Right cardiac atrium (tissue), 5 donors: ENCODE measurements at places on chromosomes 3 and 15. TPM values are rescaled to one million over a fixed set of nuclear protein-coding genes. Genes with fewer than 3 reads are reported as not detected.

Gene ATP2B2
- 0.20 TPM for total RNA-seq

DNA sequence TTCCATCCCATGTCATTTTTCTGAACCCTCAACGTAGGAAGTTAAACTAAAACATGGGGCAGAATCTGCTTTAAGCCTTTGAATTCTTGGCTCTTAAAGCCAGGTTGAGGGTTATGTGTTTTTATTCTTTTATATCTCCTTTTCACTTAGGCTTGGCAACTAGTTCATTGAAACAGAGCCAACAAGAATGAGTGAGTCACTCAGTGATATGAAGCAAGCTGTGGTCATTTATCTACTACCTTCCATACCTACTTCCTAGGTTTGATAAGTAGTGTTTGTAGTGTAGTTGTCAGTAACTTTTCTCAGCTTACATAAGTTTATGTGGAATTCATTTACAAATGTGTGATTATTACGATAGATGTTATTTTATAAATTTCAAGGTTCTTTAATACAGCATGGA is 67.4 kb downstream of the SNRPN start:
- no peak for DNase-seq

Gene SLC30A4
- 5.6 TPM for total RNA-seq

GRCh38 chr3:2268779-2269178 is 170.1 kb downstream of the CNTN4 start:
- no peak for DNase-seq

- DNase-seq = peak; percentile 58
These were observed 318.6 kb upstream of the LRRFIP2 start for GRCh38 chr3:37492977-37493471.

Gene NT5DC2
- 223 TPM for total RNA-seq

Gene CIAO2A
- 55.7 TPM for total RNA-seq

GRCh38 chr3:38835939-38836338 is 19.9 kb upstream of the SCN10A start:
- DNase-seq = no peak

GRCh38 chr3:27392950-27393679 is 23.9 kb upstream of the NEK10 start:
- no peak for DNase-seq

DNA sequence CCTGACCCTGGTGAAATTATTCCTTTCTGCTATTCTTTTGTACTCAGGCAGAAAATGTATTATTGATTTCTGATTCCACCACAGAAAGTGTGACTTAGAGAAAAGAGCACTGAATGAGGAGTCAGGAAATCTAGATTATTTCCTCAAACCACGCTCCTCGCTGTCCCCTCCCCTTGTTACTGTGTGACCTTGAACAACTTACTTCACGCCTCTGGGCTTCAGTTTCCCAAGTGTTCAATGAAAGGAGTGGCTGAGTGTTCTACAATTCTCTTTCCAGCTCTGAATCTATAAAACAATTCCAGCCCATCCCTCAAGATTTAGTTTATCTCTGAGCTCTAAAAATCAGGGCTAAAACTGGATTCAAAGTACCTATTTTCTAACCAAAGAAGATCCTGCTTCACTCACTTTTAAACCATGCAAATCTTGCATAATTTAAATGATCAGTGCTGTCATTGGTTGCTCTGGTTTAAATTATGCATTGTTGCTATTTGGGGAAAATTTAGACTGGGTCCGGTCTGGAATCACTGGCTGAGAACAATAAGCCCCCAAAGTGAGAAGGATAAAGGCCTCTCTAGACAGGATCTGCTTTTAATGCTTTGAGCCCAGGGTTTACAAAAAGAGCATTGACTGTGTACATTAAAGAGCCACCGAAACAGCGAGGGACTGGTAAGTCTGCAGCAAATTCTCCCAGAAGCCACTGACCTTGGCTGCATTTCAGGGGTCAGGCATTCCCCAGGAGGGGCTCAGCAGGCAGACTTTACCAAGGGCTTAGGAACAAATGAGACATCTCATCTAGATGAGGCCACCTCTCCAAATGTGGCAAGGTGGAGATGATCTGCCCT is 3.2 kb downstream of the TNIK start:
- DNase-seq = no peak

Gene GOLGA8R
- 3.4 TPM for total RNA-seq

DNA sequence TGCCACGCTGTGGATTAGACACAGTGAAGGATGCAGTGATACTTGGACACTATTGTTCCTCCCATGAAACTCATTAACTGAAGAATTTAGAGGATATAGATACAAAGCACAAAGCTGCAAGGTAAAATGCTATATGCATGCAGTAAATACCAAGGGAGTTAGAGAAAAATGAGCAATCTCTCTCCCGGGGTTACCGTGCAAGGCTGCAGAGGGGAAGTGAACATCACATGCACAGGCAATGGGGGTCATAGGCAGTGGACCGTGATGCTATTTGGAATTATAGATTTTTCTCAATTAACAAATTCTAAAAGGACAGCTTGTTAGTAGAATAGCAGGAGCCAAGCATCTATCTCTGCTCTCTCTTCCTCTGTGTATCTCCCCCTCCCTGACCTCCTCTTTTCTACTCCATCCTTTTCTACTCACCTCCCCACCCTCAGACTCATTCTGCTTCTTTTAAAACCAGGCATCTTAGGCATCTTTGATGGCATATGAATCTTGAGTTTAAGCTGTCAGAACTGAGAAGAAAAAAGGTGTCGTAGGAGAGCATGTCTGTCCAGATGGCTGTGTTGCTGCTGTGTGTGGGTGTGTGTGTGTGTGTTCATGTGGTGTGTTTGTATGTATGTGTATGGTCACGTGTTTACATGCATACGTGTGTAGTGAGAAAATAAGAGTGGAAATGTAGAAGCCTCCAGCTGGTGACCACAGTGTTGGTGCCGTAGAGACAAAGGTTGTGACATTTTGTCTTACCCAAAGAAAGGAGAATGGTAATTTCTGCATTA is 339.0 kb downstream of the EPHB1 start:
- DNase-seq = no peak

Gene GOLGA8A
- 18.3 TPM for total RNA-seq

GRCh38 chr15:69880571-69881301 is 217.0 kb downstream of the TLE3 start:
- DNase-seq = no peak

DNA sequence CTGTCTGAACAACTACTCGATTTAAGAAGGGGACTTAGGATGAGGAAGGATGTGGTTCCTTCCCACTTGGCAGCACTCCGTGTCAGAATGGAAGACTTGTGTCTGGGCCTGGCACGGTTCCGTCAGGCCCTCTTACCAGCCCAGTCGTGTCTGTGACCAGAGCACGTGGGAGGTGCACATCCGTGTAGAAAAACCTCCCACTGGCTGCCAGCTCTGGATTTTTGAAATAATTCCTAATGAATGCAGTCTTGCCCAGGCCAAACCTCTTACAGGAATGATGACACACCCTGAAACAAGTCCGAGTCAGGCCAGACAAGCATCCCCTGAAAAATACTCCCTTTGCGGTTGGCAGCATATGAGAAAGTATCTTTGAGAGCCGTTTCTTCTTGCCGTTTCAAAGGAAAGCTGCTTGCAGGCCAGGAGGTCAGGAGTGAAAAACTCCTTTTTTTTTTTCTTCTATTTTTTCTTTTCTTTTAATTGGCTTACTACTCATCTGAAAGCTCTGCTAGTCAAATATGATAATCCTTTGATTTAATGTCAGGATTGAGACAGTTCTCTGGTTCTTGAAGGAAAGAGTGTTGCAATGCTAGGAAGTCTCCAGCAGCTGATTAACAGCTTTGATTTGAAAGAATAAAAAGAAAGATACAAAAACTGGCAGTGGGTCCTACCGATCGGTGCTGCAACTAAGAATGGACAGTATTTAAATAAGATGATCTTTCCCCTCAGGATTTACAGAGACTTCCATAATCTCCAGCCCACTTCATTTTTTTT is 19.8 kb downstream of the IL1RAP start:
- DNase-seq = peak; percentile 83

- DNase-seq = no peak
These were observed 72.8 kb downstream of the FNDC3B start for GRCh38 chr3:172112078-172112733.

Gene CHRFAM7A
- 2.1 TPM for total RNA-seq

Gene GOLGA8S
- total RNA-seq = 0.86 TPM

GRCh38 chr3:137692803-137693431 is 71.2 kb upstream of the SOX14 start:
- no peak for DNase-seq

- no peak for DNase-seq
These were observed 32.4 kb downstream of the CMTM7 start for GRCh38 chr3:32423956-32424557.

DNA sequence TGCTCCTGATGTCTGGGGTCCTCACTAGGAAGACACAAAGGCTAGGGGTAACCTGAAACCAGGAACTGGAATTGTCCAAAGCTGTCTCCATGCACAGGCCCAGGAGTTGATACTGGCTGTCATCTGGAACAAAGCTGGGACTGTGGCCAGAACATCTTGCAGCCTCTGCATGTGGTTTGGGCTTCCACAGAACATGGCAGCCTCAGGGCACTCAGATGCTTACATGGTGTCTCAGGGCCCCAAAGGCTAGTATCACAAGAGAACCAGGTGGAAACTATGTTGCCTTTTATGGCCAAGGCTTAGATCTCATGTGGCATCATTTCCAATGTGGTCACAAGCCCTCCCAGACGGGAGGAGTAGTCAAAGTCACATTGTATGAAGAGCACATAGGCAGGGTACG is 335.2 kb upstream of the TRIM42 start:
- no peak for DNase-seq

Gene NRROS
- 3.3 TPM for total RNA-seq

DNA sequence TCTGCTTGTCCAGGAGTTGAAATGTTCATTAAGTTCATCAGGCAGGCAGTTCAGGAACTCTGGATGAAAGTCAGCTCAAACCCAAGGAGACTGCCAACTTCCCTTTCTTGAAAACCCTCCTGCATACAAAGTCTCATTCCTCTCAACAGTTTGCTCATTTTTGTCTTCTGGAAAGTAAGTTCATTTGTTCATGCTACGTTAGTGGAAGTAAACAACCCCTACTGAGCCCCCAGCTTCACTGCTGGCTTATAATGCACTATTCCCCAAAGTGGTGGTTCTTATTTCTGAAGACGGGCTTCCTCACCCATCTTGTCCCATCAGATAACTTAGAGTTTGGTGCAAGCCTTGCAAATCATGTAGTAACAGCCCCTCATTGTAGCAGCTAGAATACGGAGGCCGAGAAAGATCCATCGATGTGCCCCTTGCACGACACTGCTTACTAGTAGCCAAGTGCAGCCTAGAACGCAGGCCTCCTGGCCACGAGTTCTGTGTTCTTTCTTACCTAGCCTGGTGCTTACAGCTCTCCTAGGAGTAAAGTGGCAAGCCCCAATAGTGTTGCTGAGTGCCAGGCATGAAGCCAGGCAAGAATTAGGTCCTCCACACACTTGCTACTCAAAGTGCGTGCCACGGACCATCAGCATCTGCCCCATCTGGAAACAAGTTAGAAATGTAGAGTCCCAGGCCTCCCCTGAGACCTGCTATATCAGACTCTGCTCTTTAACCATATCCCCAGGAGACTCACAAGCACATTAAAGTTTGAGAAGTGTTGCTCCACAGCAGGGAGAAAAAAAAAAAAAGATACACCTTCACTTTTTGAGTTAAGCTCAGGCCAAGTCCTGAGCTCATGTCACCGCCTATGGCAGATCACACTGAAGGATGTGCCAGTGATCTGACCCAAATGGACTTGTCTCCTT is 82.5 kb downstream of the RFTN1 start:
- peak; percentile 22 for DNase-seq

Gene ZNF860
- 0.12 TPM for total RNA-seq

Gene NAALADL2
- total RNA-seq = 9.9 TPM

Gene TTLL13
- not detected for total RNA-seq

- DNase-seq = peak; percentile 76
These were observed 16.6 kb downstream of the EIF4E3 start for GRCh38 chr3:71708476-71709105.

Gene OSTN
- total RNA-seq = 0.06 TPM

GRCh38 chr15:84955089-84955848 is 26.4 kb upstream of the PDE8A start:
- DNase-seq = peak; percentile 89

GRCh38 chr3:177195242-177195991 is 1.9 kb downstream of the TBL1XR1 start:
- no peak for DNase-seq

GRCh38 chr3:139689708-139690228 is 12.0 kb upstream of the NMNAT3 start:
- no peak for DNase-seq
